ENCODE measurements at places on chromosomes 5 and 9.

DNA sequence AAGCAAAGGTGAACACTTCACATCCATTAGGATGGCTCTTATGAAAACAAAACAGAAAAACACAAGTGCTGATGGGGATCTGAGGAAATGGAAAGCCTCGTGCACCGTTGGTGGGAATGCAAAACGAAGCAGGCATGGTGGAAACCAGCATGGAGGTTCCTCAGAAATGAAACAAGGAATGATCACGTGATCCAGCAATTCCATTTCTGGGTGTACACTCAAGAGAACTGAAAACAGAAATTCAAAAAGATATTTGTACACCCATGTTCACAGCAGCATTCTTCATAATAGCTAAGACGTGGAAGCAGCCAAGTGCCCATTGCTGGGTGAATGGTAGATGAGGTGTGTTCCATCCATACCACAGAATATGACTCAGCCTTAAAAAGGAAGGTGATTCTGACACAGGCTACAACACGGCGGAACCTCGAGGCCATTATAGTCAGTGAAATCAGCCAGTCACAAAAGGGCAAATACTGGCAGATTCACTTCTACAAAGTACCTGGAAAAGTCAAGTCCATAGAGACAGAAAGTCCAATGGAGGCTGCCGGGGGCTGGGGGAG is 87.2 kb upstream of the RAPGEF1 start:
- DNase-seq, result no peak

GRCh38 chr9:29865764-29866313 is 2292.6 kb upstream of the C9orf72 start:
- DNase-seq, result no peak

- DNase-seq, result no peak
Observed at GRCh38 chr9:122263699-122264349, 816 bp downstream of the RBM18 start.

- no peak for DNase-seq
Observed at GRCh38 chr5:133723651-133724366, 111.5 kb upstream of the FSTL4 start.

GRCh38 chr5:120457839-120458507 is 6.1 kb upstream of the PRR16 start:
- no peak for DNase-seq

DNA sequence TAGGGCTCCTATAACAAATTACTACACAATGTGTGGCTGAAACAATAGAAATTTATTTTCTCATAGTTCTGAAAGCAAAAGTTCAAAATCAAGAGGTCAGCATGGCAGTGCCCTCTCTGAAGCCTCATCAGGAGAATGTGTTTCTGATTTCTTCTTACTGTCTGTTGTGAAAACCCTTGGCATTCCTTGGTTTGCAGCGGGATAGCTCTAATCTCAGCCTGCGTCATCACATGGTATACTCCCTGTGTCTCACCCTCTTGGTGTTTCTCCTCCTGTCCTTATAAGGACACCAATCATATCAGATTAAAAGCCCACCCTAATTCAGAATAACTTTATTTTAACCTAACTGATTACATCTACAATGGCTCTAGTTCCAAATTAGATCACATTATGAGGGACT is 87.5 kb upstream of the CDH9 start:
- no peak for DNase-seq

- DNase-seq, result no peak
Observed at GRCh38 chr5:143004361-143005145, 234.4 kb downstream of the ARHGAP26 start.

- DNase-seq, result no peak
Observed at GRCh38 chr5:177154003-177154643, 20.6 kb downstream of the NSD1 start.

DNA sequence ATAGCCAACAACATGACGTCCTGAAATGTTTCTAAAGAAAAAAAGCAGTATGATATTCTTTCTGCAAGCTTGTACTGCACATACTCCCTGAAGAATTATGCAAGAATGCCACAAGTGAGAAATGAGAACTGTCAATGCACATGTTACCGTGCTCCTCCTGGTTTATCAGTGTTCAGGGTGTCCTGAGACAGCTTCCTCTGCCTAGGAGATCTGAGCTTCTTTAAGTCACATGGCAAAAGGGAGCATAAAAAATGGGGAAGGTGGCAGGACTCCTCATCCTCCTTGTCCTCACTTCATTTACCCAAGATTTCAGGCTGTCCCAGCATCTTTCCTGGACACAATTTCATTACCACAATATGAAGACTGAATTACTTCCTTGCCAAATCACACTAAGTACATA is 238.2 kb downstream of the GLIS3 start:
- DNase-seq, result no peak

DNA sequence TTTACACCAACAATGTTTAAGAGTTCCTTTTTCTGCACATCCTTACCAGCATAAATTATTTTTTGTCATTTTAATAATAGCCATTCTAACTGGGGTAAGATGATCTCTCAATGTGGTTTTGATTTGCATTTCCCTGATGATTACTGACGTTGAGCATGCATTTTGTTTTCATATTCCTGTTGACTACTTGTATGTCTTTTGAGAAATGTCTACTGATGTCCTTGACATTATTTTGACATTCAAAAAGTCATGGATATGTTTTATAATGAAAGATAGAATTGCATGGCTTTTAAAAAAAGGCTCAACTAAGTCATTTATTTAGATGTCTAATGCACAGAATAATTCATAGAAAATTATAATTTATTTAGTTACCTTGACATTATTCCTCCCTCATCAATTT is 381.6 kb upstream of the C9orf72 start:
- DNase-seq, result no peak

DNA sequence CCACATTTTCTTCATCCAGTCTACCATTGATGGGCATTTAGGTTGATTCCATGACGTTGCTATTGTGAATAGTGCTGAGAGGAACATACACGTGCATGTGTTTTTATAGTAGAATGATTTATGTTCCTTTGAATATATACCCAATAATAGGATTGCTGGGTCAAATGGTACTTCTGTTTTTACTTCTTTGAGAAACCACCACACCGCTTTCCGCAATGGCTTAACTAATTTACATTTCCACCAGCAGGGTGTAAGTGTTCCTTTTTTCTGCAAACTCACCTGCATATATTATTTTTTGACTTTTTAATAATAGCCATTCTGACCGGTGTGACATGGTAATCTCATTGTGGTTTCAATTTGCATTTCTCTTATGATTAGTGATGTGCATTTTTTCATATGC is 82.2 kb upstream of the RFX3 start:
- no peak for DNase-seq

- no peak for DNase-seq
Observed at GRCh38 chr5:133459474-133460160, 152.7 kb downstream of the FSTL4 start.

DNA sequence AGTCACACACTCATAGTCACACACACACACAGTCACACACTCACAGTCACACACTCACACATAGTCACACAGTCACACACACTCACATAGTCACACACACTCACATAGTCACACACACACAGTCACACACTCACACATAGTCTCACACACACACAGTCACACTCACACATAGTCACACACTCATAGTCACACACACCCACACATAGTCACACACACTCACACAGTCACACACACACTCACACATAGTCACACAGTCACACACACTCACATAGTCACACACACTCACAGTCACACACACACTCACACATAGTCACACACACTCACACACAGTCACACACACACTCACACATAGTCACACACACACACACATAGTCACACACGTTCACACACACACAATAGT is 4.1 kb downstream of the OLFM1 start:
- no peak for DNase-seq

- no peak for DNase-seq
Observed at GRCh38 chr5:34598177-34598794, 57.8 kb upstream of the RAI14 start.

- DNase-seq, result no peak
Observed at GRCh38 chr5:59354811-59355210, 538.7 kb downstream of the PDE4D start.

DNA sequence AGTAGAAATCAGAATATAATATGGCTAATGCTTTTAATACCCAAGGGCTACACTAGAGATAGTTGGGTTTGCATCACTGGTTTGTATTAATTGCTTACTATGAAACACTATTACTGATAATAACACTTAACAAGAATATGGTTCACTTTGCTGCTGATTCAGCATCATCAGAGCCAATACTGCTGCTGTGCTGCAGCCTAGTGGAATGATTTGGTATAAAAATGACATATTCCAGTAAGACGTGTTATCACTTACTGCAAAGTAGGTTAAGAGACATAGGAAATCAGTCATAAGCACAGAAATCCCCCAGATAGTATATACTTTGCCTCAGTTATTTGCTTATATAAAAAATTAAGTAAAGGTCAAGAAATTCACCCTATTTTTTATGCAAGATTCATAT is 2.8 kb downstream of the CDH10 start:
- DNase-seq, result no peak

DNA sequence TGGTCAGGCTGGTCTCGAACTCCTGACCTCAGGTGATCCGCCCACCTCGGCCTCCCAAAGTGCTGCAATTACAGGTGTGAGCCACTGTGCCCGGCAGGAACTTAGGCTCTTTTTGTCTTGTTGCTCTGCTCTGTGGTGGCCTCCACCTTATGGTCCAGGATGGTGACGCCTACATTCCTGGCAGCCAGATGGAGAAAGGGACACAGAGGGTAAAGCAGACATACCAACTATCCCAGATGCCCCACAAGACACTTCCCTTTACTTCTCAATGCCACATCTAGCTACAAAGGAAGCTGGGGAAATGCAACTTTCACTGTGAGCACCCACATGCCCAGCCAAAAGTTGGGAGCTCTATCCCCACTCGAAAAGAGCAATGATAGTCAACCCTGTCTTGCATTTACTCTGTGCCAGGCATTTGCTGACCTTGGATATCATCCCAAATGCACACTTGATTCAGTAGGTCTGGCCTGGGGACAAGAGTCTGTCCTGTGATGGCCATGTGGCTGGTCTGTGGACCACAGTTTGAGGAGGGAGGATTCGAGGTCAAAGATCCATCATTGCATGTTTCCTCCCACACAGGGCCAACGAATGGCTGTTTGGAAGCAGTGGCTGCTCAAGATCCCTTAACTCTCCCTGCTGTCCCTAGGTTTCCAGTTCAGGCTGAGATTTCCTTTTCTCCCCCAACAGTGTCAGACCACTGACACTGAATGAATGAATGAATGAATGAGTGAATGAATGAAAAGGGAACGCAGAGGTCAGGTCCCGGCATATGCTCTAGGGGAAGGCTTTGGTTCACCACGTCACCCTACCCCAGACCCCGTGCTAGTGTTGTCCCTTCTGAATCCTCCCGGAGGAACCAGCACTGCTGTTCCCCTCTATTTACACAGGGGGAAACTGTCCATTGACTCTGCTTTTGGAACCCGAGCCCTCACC is 1.4 kb upstream of the ERGIC1 start:
- DNase-seq, result no peak

- no peak for DNase-seq
Observed at GRCh38 chr5:153623124-153623523, 132.7 kb downstream of the GRIA1 start.

DNA sequence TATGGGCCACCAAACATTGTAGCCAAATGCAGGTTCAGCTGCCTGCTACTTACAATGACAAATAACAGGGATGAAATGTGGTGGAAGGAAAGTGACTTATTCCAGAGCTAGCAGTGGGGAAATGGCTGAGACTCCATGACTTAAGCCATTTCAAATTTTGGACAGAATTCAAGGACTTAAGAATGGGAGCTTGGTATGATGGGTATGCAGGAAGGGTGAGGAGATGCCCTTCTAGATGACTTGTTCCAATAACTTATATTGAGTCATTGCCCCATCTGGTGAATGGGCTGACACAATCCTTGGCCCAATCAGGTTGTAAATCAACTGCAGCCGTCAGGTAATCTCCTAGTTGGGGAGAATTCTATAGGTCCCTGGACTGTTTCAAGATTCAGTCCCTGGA is 230.7 kb upstream of the SGCD start:
- no peak for DNase-seq

GRCh38 chr9:88280816-88281382 is 107.3 kb upstream of the SPIN1 start:
- DNase-seq, result peak; percentile 28
